G401 (cell line): ENCODE measurements at places on chromosomes 11 and 22. TPM values are rescaled to one million over a fixed set of nuclear protein-coding genes. Genes with fewer than 3 reads are reported as not detected.

DNA sequence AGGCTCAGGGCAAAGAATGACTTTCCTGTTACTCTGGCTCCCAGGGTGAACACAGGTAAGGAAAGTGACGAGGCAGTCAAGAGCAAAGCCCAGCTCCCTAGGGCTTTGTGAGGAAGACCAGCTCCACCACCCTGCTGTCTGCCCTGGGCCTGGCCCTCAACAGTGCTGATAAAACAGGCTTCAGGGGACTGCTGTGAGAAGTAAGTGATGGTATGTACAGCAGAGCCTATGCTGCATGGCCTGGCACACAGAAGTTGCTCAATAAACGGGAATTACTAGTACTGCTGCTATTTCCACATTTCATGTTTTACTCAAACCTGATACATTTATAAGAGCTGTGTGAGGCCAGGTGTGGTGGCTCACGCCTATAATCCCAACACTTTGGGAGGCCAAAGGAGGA is 50.3 kb downstream of the MICAL3 start:
- DNase-seq, result no peak

GRCh38 chr11:86904001-86904400 is 51.2 kb downstream of the FZD4 start:
- no peak for DNase-seq

DNA sequence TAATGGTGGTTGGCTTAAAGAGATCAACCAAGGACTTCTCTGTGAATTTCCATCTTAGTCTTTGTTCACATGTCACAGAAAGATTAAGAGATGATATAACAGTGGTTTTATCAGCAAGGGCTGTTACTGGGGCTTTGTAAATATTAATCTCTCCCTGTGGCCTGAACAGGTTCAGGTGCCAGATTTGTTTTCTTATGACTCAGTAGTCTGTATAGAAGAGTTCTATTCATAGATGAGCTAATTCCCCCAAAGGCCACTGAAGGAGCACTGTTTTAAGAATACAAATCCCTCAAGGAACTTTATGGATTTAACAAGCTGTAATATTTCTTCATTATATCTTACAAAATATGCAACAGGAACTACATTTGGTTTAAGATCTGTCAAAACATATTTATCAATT is 50.4 kb downstream of the TCP11L1 start:
- DNase-seq, result no peak

DNA sequence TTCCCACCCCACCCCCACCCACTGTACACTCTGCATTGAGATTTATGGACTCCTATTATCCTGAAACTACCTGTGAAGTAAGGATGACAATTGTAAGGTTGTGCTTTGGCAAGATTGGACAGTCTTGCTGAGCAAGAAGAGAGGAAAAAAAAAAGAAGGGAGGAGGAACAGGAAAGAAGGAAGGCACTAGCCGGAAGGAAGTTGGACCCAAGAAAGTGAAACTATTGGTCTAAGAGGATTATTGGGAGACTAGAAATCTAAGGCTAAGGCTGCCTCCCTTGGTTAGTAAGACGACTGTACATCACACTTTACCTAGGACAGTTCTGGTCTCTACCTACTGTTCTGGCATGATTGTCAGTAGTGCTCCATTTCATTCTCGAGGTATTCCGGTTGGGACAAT is 12.1 kb upstream of the TRIM44 start:
- no peak for DNase-seq

Gene DCDC1
- total RNA-seq, result 2.1 TPM in 1 of 2 replicates, not detected in the other
